NCI-H1930 (cell line): ENCODE measurements at places on chromosomes 6 and 20.

- no peak for DNase-seq
Observed at GRCh38 chr20:24157213-24157612, 168.6 kb upstream of the GGTLC1 start.

- DNase-seq, result no peak
Observed at GRCh38 chr6:22658934-22659333, 89.6 kb downstream of the HDGFL1 start.

GRCh38 chr20:37699202-37699601, 5.4 kb downstream of the CTNNBL1 start:
- DNase-seq, result no peak

- peak; percentile 21 for DNase-seq
Observed at GRCh38 chr6:25652007-25652515, at the start of gene SCGN. Gene SCGN, plus strand, starts transcription at chr6:25652215. Its CDS starts 189 bp downstream, at chr6:25652404.

GRCh38 chr6:47130086-47130485, 88.0 kb upstream of the ADGRF1 start:
- DNase-seq, result no peak

- no peak for DNase-seq
Observed at GRCh38 chr6:21856844-21857243, 263.3 kb downstream of the SOX4 start.

DNA sequence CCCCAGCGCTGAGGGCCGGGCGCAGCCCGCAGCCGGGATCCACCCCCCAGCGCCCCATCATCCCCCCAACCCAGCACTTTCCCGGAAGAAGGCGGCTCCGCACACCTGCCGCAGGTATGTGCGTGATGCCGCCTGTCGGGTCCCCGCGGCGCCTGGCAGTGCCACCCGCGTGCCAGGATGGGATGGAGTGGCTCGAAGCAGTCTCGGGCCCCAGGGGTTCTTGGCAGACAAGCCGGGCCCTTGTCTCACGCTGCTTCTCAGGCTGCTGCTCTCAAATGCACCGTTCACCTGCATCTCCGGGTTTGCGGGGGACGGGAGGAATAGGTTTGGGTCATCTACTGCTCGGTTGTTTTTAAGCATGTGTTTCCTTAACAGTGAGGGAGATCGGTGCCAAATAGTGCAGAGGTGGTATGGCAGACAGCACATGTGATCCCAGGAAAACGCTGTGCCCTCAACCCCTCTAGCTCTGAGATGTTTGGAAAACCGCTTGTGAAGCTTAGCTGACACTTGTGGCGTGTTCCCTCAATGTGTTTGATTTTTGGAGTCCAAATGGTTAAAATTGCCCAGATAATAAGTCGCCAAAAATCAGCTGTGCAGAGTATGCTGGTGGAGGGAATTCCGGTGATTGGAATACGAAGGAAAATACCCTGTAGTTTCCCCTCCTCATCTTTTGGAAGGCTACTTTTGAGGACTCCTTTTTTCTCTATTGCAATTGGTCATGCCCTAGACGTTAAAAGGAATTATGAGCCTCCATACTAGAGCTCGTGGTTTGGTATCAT, 926 bp downstream of the MYLIP start:
- no peak for DNase-seq

DNA sequence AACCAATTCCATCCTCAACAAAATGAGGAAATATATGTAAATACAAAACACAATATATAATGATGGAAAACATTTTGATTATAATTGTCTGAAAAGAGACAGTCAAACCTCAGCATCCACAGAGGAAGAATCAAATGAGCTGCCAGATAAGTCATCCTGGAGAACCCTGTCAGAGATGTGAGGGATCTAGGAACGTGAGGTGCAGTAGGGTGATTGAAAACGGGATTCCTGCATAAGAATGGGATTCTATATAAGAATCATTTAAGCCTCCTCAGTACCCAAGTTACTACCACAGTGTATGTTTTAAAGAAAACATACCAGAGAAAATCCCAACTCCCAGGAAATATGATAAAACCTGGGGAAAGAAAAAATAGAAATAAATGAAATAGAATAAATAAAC, 690.5 kb downstream of the FRK start:
- DNase-seq, result no peak

DNA sequence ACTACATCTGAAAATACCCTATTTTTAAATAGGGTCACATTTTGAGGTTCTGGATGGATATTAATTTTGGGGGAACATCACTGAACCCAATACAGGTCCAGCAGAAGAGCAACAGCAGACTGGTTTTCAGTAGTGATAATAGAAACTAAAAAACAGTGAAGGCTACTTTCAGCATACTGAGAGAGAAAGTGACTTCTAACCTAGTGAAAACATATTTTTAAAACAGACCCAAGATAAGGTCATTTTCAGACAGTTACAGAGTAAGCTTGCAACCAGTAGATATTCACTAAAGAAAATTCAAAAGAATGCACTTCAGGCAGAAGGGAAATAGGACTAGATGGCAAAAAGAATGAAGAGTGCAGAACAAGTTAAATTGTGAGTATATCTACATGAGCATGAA, 42.0 kb upstream of the TMEM244 start:
- no peak for DNase-seq

- DNase-seq, result no peak
Observed at GRCh38 chr6:156909212-156910010, 132.2 kb downstream of the ARID1B start.

- DNase-seq, result no peak
Observed at GRCh38 chr6:12271997-12272396, 18.2 kb upstream of the EDN1 start.

DNA sequence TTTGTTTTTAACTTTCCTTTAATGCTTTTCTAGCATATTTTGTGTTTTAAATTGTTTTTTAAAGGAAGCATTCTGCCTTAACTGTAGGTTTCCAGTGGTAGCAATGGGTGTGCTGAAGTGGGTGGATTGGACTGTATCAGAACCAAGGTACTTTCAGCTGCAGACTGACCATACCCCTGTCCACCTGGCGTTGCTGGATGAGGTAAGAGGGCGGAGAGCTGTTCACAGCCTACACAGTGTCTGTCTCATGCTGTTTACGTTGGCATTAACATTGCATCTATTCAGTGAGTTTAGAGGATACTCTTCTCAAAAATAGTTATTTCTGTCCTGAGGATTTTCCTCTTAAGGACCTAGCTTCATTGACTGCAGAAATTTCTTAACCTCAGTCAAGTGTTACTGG, 11.9 kb downstream of the NELFCD start:
- no peak for DNase-seq

DNA sequence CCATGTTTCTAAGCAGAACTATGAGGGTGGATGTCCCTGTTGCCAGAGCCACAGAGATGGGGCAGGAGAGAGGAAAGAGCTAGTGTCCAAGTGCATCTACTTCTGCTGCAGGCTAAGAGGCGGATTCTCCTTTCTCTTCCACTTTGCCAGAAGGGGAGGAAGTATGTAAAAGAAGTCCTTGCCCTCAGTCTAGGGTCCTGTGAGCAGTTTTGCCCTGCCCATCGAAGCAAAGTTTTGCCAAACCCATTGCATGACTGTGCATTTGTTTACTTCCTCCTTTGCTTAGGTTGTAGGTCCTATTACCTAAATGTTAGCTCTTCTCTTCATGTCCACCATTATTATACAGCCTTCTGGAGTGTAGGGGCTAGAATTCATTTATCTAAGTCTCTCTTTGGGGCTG, 106.2 kb upstream of the ARMC2 start:
- DNase-seq, result no peak

- DNase-seq, result no peak
Observed at GRCh38 chr6:50213146-50213545, 163.4 kb upstream of the DEFB112 start.

DNA sequence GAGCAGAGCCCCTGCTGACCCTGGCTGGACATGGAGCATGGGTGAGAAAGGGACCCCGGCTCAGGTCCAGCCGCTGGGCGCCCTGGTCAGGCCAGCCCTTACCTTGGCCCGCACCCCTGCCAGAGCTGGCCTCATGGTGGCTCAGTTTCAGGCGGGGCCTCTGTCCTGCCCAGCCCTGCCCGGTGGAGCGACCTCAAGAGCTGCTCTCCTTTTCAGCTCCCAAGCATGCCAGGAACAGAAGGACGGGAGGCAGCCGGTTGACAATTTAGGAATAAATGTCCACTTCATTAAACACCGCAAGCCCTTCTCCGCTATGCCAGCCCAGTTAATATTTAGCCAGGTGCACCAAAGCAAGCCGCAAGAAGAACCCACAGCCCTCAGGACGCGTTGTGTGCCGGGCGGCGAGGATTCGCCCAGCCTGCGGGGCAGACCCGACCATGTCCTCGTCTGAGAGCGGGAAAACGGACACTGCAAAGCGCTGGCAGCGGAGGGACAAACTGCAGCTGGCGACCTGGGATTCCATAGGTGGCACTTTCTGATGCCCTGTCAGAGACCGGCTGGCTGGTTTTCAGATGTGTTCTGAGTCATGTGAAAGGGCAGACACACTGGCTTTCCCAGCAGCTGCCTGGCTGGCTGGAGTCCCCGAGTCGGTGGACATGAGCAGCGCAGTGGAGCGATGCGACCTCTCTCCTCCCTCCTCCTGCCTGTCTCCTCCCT, 221.9 kb downstream of the TTLL2 start:
- DNase-seq, result no peak

DNA sequence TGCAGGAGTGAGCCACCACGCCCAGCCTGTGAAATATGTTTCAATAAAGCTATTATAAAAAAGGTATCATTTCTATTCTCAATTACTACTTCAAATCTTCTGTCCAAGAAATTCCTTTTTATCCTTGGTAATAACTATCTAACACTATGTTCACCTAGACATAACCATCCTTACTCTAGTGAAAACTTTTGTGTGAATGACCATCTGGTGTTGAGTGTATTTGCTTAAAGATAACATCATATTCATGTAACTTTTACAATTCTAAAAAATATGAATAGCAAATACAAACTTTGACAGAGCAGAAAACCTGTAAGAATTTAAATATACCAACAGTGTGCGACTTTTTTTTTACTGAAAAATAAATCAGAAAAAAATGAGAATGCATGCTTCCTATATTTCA, 96.9 kb downstream of the MAP3K5 start:
- no peak for DNase-seq

DNA sequence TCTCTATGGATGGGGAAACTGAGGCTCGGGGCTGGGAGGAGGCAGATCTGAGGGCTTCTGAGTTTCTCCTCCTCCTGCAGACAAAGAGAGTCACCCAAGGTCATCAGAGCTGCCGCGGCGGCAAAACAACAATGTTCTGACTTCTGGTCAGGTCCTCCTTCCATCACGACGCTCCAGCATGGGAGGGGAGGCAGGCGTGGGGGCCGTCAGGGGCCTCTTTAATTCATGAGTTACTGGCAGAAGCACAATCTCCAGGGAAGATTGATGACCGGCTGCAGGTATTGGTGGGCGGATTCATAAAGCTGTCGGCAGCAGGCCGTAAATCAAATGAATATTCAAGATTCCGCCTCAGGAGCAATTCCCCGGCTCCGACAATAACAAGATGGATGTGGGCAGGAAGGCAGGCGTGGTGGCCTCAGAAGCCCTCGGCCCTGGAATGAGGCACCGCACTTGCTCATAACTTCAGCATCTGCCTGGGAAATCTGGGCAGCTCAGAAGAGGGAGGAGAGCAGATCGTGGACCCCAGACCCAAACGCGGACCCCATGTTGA, 19.1 kb downstream of the PCK1 start:
- no peak for DNase-seq

- DNase-seq, result no peak
Observed at GRCh38 chr20:20203784-20204183, 151.5 kb downstream of the CFAP61 start.

DNA sequence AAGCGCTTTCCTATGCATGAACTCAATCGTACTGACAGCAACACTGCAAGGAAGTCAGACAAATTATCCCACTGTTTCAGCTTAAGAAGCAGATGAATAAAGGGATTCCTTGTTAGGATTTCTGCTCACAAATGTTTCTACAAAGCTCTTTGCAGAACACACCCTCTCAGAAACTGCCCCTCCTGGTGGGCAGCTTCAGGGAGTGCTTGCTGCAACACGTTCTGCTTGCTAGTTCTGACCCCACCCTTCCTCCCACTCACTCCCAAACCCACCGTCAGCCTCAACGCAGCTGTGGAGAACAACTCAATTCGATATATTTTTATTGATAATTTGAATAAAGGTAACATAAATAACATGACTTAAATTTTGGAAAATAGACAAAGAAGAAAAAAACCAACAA, 250.8 kb upstream of the PRDM1 start:
- DNase-seq, result no peak

- no peak for DNase-seq
Observed at GRCh38 chr6:9875605-9876353, 539.1 kb downstream of the TFAP2A start.

DNA sequence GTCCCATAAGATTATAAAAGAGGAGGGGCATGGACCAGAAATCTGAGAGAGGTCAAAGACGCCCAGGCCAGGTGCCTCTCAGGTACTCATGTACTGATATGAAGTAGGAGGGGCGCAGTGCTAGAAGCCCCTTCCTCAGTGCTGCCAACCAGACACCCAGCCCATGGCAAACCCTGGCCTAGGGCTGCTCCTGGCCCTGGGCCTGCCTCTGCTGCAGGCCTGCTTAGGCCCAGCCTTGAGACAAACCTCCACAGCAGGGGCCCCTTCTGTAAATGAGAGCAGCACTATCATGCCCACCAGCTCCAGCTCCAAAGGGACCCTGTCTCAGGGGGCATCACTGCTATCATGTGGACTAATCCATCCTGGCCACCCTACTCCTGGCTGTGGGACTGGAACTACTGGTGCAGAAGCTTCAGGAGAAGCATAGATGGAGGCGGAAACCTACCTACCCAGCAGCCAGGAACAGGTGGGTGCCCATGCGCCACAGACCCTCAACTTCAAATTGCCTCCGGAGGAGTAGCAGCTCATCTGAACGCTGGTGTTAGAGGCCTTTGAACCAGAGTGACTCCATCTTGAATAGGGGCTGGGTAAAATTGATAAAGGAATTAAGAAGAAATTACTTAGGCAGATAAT, 72.4 kb upstream of the LGSN start:
- DNase-seq, result no peak

- DNase-seq, result no peak
Observed at GRCh38 chr6:154432533-154433476, 76.2 kb upstream of the IPCEF1 start.

DNA sequence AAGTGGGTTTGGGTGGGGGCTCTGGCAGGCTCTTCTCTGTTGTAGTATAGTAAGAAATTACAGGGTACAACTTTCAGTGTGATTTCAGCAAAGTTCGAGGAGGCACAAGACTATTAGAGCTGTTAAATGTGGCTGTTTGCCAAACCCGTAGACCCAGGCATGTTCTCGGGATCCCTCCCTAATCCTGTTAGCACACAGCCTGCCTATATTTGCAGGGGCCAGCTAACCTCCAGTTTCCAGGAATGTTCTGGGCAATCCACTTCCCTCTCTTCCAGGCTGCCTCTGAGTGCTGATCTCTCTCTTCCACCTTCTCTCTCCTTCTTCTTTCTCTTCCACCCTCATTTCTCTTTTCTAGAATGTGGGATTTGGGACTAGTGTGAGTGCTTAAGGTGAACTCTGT, 34.8 kb upstream of the ZFP64 start:
- DNase-seq, result no peak

DNA sequence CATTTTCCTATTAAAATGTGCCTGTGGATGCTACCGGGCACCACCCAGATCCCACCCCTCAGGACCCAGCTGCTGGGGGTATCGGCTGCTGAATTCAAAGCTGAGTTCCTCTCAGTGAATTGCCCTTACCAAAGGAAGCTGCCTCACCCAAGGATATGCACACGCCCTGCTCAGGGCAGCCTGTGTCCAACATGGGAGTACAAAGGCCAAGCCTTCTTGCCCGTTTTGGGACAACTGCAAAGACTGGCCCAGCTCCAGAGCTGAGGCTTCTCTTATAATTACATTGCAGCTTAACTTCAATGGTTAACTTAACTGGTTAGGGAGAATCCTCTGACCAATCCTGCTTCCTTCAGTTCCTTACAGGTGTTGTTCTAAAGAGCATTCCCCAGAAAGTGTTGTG, 19.8 kb upstream of the FANCE start:
- no peak for DNase-seq
